Activated naive CD8-positive, alpha-beta T cell treated with anti-CD3 and anti-CD28 coated beads for 36 hours (primary cell): ENCODE measurements at places on chromosomes 3 and 15.

DNA sequence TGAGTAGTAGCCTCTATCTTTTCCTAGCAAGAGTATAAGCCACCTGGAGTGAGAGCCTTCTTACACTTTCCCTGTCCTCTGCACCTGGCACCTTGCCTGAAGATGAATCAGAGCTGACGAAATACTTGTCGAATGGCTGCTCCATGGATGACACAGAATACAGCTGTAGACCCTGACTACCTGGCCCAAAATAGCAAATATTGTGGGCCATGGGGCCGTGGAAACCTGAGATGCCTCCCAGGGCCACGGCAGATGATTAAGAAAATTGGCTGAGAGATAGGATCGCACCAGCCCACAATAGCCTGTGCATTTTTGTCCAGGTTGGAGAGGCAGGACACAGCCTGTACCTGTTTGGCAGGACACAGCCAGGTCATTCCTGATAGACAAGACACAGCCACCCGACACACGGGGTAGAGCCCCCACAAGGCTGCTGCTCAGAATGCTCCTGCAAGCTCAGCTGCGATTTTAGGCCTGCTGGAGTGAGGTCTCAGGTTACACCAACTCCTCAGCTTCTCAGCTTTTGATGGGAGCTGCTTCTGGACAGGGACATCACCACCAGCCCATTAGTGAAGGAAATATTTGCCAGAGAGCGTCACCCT, 22.9 kb upstream of the TPM1 start:
- DNase-seq, result no peak

DNA sequence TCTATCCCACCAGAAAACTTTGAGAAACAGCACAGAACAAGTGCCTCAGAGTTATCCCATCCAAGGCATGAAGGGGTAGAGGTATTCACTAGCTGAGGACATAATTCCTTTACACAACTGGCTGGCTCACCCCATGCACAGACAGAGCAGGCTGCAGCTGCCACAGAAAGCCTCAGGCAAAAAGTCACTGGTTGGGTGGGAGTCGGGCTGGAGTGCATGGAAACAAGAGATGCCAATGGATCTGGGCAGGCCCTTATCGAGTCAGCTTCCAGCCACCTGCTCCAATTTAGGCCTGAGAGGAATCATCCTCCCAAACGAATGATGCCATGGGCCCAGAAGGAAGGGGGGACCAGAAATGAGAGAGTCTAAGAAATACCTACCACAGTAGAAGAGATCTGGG, 83.0 kb downstream of the RSL24D1 start:
- DNase-seq, result no peak

GRCh38 chr15:70127288-70127746, 29.6 kb upstream of the TLE3 start:
- no peak for DNase-seq

DNA sequence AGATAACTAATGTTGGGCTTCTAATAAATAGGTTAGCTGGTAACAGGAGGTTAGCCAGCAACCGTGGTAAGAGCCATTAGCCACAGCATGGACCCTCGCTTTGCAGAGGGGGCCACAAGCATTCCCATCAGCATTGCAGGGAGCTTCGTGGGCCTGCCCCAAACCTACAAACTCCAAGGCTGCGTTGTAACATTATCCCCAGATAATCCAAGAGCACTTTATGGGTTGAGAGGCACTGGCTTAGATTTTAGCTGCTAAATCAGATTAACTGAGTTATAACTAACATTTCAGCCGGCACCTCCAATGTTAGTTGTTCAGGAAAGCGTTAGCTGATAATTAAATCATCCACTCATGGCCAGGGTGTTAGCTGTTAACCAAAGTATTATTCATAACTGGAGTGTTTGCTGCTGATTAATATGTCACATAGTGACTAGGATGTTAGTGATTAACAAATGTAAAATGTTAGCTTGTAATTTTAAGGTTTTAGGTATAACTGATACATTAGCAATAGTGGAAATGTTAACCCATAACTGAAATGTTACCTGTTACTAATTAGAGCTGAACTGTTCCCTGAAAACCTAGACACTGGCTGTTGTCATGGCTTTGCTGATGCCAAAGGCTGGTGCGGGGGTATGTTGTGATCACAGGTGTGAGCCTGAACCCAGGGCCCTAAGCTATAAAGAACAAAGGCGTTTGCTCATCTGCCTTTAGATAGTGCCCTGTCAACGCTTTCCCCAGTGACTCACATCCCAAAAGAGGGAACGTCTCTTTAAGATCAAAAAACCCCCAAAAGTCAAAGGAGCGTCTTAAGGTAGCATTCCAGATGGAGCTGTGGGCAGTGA, 56.2 kb downstream of the SLC6A6 start:
- no peak for DNase-seq

DNA sequence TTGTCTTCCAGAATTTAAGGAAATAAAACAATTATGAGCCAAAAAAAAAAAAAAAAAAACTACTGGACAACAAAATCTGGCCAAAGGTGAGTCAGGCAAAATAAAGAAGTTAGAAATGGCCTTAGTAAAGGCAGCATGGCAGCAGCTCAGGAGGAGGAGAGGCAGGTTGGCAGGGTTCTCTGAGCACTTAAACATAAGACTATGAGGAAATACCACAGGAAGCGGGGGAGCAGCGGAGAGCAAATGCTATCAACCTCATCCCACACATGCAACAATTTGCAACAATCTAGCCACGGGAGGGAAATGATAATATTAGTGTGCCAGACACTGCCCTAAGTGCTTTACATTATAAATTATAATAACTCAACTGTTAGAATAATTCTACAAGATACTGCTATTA, 247.3 kb upstream of the NSMCE3 start:
- DNase-seq, result no peak

DNA sequence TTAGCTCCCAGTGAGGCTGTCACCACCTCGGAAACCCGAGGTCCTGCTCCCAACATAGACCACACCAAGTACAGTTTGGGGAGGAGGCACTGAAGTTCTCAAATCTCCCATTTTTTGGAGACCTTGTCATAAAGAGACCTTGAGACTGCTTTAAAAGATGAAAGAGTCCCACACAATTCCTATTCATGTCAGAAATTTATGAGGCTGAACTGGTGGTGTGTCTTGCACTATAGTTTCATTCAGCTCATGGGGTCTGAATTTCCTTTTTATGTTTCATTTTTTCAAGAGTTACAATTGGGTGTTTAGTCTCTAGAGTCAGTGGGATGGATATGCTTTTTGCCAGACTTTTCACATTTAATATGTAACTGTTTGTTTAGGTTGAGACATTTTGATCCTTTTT, 318.1 kb upstream of the LRRFIP2 start:
- DNase-seq, result no peak

DNA sequence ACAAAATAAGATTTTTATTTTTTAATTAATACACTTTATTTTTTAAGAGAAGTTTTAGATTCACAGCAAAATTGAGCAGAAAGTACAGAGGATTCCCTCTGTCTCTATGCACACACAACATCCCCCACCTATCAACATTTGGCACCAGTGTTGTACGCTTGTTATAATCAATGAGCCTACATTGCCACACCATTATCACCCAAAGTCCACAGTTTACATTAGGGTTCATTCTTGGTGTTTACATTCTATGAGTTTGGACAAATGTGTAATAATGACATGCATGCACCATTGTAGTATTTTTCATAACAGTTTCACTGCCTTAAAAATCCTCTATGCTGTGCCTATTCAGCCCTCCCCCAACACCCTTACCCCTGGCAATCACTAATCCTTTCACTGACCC, 51.3 kb upstream of the TTBK2 start:
- no peak for DNase-seq

DNA sequence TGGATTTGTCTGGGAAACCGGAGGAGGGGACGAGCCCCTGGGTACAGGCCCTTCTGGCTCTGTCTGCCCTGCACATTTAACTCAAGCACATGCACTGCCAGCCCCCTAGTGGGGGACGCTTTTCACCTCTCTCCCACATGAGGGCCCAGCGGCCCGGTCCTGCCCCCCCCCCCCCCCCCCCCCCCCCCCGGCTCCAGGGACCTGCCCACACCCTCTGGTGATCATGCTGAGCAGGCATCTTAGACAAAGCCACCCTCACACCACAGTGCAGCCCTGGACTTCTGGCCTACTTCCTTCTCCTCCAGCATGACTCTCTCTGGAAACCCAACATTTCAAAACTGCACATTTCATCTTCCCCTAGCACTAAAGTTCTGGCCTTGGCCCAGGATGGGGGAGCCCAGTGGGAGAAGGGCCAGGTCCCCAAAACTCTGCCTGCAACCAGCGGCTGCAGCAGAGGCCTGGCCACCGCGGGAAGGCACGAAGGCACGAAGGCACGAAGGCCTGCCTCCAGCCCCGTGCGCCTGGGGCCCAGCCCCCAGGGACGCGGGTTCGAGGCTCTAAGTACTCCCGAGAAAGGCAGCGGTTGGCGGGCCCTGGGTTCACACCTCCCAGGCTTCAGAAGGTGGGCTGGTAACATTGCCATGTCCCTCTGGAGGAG, 14.1 kb downstream of the KLF15 start:
- no peak for DNase-seq

GRCh38 chr3:185767002-185767688, 57.7 kb downstream of the IGF2BP2 start:
- DNase-seq, result no peak

GRCh38 chr15:95973566-95974256, 356.8 kb upstream of the NR2F2 start:
- no peak for DNase-seq

DNA sequence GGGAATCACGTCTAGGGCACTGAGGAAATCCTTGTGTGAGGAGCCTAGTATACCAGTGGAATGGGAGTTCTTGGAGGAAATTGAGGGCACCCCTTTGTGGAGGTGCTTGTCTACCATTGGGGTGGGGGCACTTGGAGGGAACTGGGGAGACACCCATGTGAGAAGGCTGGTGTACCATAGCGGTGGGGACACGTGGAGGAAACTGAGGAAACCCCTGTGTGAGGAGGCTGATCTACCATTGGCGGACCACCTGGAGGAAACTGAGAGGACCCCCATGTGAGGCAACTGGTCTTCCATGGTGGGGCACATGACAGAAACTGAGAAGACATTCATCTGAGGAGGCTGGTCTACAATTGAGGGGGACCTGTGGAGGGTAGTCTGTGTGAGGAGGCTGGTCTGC, 164.5 kb downstream of the FBLN2 start:
- DNase-seq, result no peak

DNA sequence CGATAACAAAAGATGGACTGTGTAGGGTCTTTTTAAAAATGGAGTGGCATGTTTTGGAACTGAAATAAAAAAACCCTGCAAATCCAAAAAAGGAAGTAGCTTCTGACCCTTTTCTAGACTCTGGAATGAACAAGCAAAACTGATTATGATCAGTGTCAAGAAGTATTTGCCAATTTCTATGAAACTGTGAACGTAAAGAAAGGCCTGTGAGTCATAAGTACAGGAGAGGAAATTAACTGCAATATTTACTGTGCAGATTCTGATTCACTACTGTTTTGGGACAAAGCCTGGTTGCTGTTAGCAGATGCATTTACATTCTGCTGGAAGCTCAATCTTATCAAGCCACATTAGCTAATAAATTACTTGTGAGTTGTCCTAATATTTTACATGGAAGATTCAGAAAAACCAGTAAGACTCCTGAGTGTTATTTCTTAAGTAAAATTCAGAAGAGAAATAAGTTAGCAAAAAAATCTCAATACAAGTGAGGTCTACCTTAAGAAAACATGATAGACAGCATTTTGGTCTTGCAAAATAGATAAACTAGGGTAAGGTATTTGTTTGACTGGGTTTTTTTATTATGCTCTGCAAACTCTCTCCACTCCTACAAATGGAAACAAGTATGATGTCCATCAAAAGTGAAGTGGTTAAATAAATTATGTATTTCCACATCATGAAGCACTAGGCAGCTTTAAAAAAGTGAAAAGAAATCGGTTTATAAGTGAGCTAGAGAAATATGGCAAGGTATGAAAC, 90.2 kb upstream of the LMOD3 start:
- DNase-seq, result no peak

- no peak for DNase-seq
These were observed 36.0 kb downstream of the PSTPIP1 start for GRCh38 chr15:77030928-77031375.

DNA sequence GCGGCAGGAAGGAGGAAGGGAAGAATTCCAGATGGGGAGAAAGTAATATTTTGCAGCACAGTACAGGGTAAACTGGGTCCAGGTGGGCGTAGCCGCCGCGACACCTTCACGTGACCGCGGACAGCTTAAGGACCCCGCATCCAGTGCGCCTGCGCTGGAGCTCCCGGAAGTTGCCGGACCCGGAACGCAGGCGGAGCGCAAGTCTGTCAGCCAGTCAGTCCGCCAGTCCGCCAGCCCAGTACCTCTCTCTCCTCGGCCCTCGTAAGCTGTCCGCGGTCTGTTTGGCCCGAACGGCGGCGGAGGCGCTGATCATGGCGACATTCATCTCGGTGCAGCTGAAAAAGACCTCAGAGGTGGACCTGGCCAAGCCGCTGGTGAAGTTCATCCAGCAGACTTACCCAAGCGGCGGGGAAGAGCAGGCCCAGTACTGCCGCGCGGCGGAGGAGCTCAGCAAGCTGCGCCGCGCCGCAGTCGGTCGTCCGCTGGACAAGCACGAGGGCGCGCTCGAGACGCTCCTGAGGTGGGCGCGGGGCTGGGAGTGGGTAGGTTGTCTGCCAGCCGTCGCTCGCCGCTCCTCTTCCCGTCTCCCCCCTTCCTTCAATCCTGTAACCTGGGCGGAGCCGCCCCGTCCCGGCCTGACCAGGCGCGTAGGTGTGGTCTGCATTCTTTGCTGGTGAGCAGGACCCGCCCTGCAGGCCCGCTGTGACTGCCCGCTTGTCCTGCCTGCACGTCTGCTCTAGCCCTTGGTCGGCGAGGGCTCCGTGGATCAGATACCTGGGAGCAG, at the start of gene PDCD6IP:
TSS of gene PDCD6IP (plus strand) at position 213 of the 784 bp plus-strand sequence. CDS start at position 312, 99 bp downstream.
- peak; percentile 91 for DNase-seq

DNA sequence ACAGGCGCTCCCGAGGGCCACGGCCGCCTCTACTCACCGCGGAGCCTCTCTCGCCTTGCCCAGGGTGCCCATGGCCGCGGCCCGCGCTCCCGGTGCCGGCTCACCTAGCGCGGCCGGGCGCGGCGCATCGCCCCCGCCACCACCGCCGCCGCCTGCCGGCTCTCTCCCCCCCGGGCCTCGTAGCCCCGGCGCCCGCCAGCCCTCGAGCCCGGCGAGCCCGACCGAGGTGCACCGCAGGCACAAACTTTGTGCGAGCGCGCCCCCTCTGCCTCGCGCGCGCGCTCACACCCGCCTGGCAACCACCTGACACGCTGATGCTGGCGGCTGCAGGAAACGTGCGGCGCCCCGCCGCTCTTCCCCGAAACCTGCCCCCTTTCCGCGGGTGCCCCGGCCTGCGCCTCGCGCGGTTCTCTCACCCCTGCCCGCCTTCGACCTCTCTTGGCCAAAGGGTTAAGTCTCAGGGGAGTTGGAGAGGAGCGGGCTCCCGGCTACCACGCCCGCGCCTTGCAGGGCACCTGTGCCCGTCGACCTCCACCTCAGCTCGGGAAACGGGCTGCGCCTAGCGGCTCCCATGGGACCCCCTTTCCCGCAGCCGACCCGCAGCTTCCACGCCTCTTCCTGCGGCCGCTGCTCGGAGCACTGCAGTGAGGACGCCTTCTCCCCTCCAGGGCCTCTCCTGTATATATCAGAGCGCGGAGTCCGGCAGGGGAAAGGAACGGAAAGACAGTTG, at the start of gene RASGRP1:
TSS of gene RASGRP1 (minus strand) at position 258 of the 730 bp plus-strand sequence. CDS start at position 72, 186 bp downstream.
- DNase-seq, result peak; percentile 90

GRCh38 chr3:31937225-31937624, 43.8 kb downstream of the OSBPL10 start:
- DNase-seq, result no peak
